SHP77 (cell line): ENCODE measurements at places on chromosomes 12 and 14.

- no peak for DNase-seq
Measured at GRCh38 chr12:617304-617915, 45.8 kb downstream of the NINJ2 start.

GRCh38 chr12:121036810-121037326 is 2.2 kb downstream of the OASL start:
- DNase-seq, result no peak

DNA sequence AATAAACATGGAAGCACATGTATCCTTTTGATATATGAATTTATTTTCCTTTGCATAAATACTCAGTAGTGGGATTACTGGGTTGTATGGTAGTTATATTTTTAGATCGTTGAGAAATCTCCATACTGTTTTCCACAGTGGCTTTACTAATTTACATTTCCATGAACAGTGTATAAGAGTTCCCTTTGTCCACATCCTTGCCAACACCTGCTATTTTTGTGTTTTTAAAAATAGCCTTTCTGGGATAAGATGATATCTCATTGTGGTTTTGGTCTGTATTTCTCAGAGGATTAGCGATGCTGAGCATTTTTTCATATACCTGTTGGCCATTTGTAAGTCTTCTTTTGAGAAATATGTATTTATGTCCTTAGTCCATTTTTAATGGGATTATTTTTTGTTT is 329.2 kb upstream of the KITLG start:
- no peak for DNase-seq

DNA sequence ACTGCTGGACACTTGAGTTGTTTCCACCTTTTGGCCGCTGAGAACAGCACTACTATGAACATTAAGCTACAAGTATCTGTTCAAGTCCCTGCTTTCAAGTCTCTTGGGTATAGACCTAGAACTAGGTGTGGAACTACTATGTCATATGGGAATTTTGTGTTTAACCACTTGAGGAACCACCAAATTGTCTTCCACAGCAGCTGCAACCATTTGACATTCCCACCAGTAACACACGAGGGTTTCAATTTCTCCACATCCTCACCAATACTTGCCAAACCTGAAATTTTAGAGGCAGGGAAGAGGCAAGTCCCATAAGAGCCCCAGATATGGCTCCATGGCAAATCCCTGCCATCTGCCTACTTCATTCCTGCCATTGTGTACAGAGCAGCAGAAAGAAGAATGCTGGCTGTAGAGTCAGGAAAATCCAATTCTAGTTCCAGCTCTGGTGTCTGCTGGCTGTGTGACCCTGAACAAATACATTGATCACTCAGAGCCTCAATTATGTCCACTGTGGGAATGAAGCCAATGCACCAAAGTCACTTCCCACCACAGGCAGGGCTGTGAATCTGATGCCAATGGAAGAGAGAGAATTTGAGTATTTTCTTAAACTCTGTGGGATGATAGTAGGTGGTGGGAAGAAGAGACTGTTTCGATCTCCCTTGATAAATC is 17.8 kb downstream of the PITPNM2 start:
- DNase-seq, result peak; percentile 40

DNA sequence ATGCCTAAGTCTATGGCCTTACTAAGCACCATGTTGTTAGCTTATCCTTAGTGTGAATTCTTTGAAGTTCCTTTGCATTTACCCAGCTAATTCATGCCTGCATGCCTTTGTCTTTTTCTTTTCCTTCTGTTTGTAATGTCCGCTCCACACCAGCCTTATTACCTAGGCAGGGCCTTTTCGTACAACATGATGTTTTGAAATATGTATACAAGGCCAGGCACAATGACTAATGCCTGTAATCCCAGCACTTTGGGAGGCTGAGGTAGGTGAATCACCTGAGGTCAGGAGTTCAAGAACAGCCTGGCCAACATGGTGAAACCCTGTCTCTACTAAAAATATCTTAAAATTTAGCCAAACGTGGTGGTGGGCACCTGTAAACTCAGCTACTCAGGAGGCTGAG is 1636.5 kb upstream of the SEL1L start:
- DNase-seq, result no peak

- DNase-seq, result no peak
Measured at GRCh38 chr14:67533754-67534085, 630 bp downstream of the PLEKHH1 start.

GRCh38 chr12:1936406-1937320 is 18.2 kb upstream of the CACNA2D4 start:
- no peak for DNase-seq

DNA sequence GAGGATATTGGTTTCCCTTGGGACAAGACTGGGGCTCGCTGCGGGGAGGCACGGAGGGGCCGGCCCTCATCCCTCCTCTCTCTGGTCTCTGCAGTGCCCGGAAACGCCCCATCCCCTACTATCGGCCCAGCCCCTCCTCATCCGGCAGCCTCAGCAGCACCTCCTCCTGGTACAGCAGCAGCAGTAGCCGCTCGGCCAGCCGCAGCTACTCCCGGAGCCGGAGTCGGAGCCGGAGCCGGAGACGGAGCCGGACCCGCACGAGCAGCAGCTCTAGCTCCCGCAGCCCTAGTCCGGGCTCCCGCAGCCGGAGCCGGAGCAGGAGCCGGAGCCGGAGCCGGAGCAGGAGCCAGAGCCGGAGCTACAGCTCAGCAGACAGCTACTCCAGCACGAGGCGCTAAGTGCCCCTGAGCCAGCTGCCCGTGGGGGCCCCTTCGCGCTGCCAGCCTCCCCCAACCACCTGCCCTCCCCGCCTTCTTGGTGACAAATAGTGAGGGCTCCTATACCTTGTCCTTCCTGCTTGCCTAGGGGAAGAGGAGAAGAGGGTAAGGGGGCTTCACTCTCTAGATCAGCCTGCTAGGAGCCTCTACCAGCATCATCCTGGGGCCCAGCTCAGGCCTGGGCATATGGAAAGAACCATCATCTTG is 22.2 kb upstream of the HSPB8 start:
- DNase-seq, result no peak

- peak; percentile 100 for DNase-seq
Measured at GRCh38 chr12:125081427-125081826, 16.2 kb downstream of the AACS start.

GRCh38 chr14:80135305-80136088 is 75.8 kb downstream of the DIO2 start:
- no peak for DNase-seq

DNA sequence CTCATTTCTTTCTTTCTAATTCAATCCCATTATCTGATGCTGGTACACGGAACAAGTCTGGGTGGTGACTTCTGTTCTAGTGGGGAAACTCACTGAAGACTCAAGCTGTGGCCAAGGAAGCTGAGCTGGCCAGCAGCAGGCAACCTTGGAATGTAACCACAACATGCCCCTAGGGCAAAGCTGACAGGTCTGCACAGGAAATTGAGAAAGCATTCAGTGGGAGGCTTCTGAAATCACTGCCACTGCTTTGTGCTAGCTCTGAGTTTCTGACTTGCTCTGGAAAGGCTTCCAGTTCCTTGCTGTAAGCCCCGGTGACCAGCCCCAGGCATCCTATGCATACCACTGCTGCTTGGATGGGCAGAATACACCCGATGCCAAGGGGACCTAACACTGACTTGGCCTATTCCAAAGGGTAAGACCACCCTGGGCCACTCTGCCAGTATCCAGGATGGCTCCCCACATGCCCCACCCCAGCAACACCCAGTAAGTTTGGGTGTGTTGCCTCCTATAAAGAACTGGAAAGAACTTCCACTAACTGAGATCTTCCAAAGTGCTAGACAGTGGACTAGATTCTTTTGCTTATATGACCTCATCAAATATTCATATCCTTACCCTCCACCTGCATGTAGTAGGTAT is 84.5 kb upstream of the CDKN3 start:
- no peak for DNase-seq

DNA sequence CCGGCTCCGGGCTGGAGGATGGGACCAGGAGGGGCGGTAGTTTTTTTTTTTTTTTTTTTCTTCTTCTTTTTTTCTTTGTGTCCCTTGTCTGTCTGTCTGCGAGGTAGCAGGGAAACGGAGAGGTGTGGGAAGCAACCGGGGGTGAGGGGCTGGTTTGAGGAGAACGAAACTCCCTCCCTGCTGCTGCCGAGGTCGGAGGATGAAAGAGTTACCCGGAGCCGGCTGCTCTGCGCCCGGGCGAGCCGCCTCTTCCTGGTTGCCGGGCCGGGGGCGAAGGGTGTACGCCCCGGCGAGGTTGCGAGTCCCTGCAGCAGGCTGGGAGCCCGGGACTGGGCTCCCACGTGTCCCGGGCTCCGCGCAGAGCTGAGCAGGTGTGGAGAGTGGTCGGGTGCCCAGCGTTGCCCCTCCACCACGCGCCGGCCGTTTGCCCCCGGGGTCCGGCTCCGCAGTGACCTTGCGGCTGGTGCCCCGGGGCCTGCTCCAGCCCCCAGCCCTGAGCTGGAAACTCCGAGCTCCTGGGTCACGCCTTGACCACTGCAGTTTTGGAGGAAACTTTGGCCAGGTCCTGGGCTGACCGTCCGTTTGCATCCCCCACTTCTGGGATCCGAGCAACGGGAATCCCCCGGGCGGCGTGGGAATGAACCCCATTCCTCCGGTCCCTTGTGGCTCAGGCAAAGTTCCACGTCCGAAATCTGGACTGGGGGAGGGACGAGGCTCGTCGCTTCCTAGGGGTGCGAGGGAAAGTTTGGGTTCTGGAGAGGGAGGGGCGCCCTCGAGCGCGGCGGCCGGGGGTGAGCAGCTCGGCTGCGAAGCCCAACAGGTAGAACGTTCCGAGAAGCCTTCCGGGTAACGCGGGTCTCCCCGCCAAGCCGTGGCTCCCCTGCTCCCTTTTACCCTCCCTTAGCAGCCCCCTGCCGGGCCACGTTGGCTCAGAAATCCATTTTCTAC is 1.3 kb downstream of the CHST11 start:
- no peak for DNase-seq

- no peak for DNase-seq
Measured at GRCh38 chr12:45560689-45561088, 168.8 kb upstream of the ARID2 start.

- DNase-seq, result no peak
Measured at GRCh38 chr14:95840094-95840700, 36.4 kb upstream of the TUNAR start.

DNA sequence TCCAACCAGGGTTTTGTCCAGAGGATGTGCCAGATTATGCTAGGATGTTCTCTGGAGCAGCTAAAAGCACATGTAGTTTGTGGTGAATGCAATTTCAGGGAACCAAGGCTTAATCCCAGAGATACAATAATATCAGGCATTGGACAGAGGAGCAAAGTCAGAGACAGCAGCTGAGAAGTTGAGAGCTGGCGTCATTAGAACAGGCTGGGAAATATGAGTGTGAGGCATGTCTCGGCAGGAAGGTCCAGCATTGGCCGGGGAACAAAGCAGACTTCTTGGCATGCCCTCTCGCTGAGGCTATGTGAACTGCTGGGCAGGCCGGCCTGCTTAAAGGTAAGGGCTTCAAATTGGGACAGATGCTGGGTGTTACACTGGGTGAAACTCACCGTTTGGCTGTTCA is 125.4 kb downstream of the CAND1 start:
- no peak for DNase-seq

- DNase-seq, result no peak
Measured at GRCh38 chr14:74504412-74504811, 10.8 kb downstream of the ISCA2 start.

DNA sequence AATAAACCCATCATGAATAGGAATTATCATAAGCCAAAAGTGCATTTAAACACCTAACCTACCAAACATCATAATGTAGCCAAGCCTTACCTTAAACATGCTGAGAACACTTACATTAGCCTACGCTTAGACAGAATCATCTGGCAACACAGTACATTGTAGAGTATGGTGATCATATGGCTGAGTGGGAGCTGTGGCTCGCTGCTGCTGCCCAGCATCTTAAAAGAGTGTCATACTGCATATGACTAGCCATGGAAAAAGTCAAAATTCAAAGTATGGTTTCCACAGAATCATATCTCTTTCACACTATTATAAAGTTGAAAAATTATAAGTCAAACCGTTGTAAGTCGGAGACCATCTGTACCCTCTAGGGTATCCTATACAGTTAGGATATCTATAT is 32.0 kb upstream of the PRPF39 start:
- DNase-seq, result no peak

GRCh38 chr12:49818241-49818895 is 9.8 kb downstream of the NCKAP5L start:
- DNase-seq, result no peak

DNA sequence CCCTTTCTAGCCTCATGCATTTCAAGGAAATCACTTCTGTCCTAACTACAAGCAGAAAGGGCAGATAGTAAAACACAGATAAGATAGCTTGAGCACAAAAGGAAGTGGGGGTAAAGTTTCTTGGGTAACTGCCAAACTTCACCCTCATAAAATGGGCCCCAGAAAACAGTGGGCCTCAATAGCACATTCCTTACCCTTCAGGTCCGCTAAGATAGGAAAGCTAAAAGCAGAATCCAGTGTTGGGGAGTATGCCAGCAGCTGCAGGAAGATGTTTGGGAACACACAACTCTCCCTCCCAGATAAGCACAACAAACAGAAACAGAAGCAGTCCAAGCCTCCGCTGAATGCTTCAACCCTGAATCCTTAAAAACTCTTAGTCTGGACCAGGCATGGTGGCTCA is 110.9 kb upstream of the MGAT4C start:
- no peak for DNase-seq

- no peak for DNase-seq
Measured at GRCh38 chr12:48334808-48335207, 15.9 kb downstream of the ZNF641 start.

GRCh38 chr14:26338231-26338630 is 259.6 kb downstream of the NOVA1 start:
- no peak for DNase-seq

DNA sequence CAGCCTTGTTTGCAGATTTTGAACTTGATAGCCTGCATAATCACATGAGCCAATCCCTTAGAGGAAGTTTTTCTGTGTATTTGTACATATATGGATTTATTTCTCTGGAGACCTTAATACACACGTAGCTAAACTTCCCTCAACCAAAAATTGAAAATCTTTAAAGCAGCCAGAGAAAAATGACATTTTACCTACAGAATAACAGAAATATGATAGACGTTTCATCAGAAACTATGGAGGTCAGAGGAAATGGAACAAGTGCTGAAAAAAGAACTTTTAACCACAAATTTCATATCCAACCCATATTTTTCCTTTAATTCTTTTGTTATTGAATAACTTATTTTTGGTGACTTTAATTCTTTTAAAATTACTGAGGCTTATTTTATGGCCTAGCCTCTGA is 177.7 kb downstream of the CCDC91 start:
- no peak for DNase-seq

- no peak for DNase-seq
Measured at GRCh38 chr14:103949131-103949790, 6.9 kb upstream of the RD3L start.

DNA sequence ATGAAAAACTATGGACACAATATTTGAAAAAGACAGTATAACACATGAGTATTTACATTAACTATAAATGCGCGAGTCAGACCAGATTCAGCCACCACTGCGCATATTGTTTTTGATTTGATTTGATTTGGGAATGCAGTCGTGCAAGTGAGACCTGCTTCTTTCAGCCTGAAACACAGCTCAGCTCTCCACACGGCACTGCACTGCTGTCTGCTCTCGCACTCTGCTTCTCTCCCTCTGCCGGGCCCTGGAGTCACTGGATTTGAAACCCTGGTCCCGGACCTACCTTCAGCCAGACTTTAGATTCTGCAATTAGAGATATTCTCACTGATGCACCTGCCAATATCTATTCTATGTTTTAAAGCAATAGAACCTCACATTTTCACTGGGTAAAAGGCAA is 143.9 kb upstream of the TMEM132C start:
- DNase-seq, result no peak

GRCh38 chr12:42582050-42582449 is 7.5 kb downstream of the PRICKLE1 start:
- no peak for DNase-seq

GRCh38 chr14:101113108-101113612 is 209.6 kb upstream of the RTL1 start:
- no peak for DNase-seq

- no peak for DNase-seq
Measured at GRCh38 chr12:129080821-129081220, 227.5 kb downstream of the GLT1D1 start.
